Cardiac muscle cell (in vitro differentiated cells and primary cell): ENCODE measurements at places on chromosomes 3 and 15.

GRCh38 chr15:72722071-72722696, 36.2 kb downstream of the BBS4 start:
- H3K36me3 ChIP-seq, result no peaks in the 10 kb centered on the region
- H3K4me1 ChIP-seq, result no peaks in the 10 kb centered on the region
- no peak overlapping the region for H3K4me3 ChIP-seq
- peak; percentile 81 for DNase-seq

DNA sequence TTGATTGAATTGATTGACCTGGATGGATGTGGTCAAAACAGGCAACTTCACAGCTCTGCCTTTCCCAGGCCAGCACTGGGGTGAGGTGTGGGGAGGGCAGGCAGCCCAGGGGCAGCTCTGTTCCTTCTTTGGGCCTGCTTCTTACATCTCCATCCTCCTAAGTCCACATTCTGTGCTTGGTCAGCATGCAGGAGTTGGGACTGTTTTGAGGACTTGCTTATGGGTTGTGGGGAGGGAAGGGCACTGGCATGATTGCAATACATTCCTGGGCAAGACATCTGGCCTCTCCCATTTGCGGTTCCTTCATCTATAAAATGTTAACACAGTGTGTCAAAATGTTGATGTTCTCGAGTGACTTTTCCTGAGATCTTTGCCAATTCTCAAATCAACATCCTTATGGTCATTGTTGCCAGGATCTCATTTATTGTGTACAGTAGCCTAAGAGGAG, 84.1 kb downstream of the ST6GAL1 start:
- no peaks in the 10 kb centered on the region for H3K27me3 ChIP-seq
- H3K4me1 ChIP-seq, result no peaks in the 10 kb centered on the region
- H3K27ac ChIP-seq, result no peak overlapping the region
- H3K4me3 ChIP-seq, result no peak overlapping the region

DNA sequence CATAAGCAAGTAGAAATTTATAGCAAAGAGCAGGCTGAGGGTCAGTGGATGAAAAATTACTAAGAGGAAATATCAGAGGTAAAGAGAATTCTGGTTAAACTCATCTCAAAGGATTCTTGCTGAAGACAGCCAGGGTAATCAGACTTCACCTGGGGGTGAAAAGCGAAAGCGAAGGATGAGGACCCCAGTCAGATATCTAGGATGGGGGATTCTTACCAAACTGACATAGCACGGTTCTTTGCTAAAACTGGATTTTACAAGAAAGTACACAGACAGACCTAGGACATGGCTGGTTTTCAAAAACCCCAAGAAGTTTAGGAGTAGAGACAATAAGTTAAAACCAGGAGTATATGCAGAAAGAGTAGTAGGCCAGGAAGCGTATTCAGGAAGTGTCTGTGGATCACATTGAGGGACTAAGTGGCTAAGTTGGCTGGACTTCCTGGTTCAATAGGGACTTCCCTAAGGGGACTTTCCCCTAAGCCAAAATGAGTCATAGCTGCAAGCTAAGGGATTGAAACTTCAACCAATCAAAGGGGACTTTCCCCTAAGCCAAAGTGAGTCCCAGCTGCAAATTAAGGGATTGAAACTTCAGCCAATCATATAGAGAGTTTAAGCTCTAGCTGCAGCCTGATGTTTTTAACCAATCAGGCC, 2.4 kb upstream of the CFAP91 start:
- no peak for DNase-seq
- no peaks in the 10 kb centered on the region for H3K36me3 ChIP-seq
- H3K4me3 ChIP-seq, result no peak overlapping the region
- H3K27me3 ChIP-seq, result peaks cover 4% of the 10 kb centered on the region
- H3K4me1 ChIP-seq, result no peaks in the 10 kb centered on the region
- no peak overlapping the region for H3K27ac ChIP-seq

DNA sequence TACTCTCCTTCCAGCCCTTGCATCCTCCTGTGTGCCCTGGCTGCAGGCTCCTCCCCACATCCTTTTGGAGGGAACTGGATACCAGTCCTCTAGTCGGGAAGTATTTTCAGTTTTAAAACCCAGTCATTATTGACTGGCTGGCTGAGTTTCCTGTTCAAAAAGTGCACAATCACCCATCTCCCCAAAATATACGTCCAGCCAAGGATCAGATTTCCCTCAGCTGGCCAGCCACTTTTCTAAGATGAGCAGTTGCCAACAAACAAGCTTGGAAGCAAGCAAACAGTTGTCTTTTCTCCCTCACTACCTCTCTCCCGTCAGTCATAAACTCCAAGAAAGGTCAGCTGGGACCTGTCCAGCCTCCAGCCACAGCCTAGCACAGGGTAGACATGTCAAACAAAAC, 147.7 kb upstream of the GALNT15 start:
- DNase-seq, result no peak
- H3K4me1 ChIP-seq, result no peaks in the 10 kb centered on the region
- H3K27me3 ChIP-seq, result no peaks in the 10 kb centered on the region

GRCh38 chr3:197874653-197875052, 75.3 kb upstream of the RPL35A start:
- no peak for DNase-seq
- H3K36me3 ChIP-seq, result peaks cover 35% of the 10 kb centered on the region
- no peak overlapping the region for H3K4me3 ChIP-seq

DNA sequence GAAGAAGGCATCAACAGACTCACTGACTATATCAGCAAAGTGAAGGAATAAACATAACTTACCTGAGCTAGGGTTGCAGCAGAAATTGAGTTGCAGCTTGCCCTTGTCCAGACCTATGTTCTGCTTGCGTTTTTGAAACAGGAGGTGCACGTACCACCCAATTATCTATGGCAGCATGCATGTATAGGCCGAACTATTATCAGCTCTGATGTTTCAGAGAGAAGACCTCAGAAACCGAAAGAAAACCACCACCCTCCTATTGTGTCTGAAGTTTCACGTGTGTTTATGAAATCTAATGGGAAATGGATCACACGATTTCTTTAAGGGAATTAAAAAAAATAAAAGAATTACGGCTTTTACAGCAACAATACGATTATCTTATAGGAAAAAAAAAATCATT, 17.8 kb downstream of the LMOD3 start:
- no peak overlapping the region for H3K4me3 ChIP-seq
- H3K27ac ChIP-seq, result peak overlapping the region; percentile 19
- H3K36me3 ChIP-seq, result peaks cover 33% of the 10 kb centered on the region
- DNase-seq, result no peak
- H3K27me3 ChIP-seq, result no peaks in the 10 kb centered on the region
